ENCODE measurements at places on chromosomes 2 and 18. TPM values are rescaled to one million over a fixed set of nuclear protein-coding genes. Genes with fewer than 3 reads are reported as not detected.

The FBXO48 gene
- total RNA-seq: 0.88 TPM

- H3K27ac ChIP-seq: no peak overlapping the region
- no peaks in the 10 kb centered on the region for H3K4me1 ChIP-seq
- no peaks in the 10 kb centered on the region for H3K27me3 ChIP-seq
Observed at GRCh38 chr18:78528411-78529258, 451.0 kb upstream of the SALL3 start.

- no peaks in the 10 kb centered on the region for H3K36me3 ChIP-seq
- DNase-seq: peak; percentile 19
- no peaks in the 10 kb centered on the region for H3K27me3 ChIP-seq
- no peaks in the 10 kb centered on the region for H3K4me1 ChIP-seq
- H3K4me3 ChIP-seq: no peak overlapping the region
- H3K27ac ChIP-seq: no peak overlapping the region
Observed at GRCh38 chr2:134671513-134671912, 47.3 kb downstream of the TMEM163 start.

- H3K4me1 ChIP-seq: peaks cover 30% of the 10 kb centered on the region
- H3K36me3 ChIP-seq: no peaks in the 10 kb centered on the region
- DNase-seq: peak; percentile 76
- H3K27me3 ChIP-seq: no peaks in the 10 kb centered on the region
- no peak overlapping the region for H3K27ac ChIP-seq
Observed at GRCh38 chr2:85907671-85908157, 18.9 kb upstream of the ST3GAL5 start.

The APOB gene
- total RNA-seq: under 0.01 TPM

The HTR2B gene
- 5.3 TPM for total RNA-seq

- no peak overlapping the region for H3K27ac ChIP-seq
- no peaks in the 10 kb centered on the region for H3K27me3 ChIP-seq
- H3K4me3 ChIP-seq: no peak overlapping the region
- no peak for DNase-seq
- no peaks in the 10 kb centered on the region for H3K36me3 ChIP-seq
Observed at GRCh38 chr2:144213797-144214196, 306.1 kb downstream of the ZEB2 start.

DNA sequence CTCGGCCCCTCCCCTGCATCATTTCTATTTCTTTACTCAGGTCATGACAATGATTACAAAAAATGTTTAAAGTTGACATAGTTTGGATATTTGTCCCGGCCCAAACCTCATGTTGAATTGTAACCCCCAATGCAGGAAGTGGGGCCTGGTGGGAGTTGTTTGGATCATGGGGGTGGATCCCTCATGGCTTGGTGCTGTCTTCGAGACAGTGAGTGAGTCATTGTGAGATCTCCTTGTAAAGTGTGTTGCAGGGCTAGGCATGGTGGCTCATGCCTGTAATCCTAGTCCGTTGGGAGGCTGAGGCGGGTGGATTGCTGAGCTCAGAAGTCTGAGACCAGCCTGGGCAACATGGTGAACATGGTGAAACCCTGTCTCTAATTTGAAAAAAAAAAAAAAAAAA, 9.2 kb upstream of the MAP4K4 start:
- no peak overlapping the region for H3K27ac ChIP-seq
- H3K36me3 ChIP-seq: no peaks in the 10 kb centered on the region
- H3K4me1 ChIP-seq: peaks cover 6% of the 10 kb centered on the region

DNA sequence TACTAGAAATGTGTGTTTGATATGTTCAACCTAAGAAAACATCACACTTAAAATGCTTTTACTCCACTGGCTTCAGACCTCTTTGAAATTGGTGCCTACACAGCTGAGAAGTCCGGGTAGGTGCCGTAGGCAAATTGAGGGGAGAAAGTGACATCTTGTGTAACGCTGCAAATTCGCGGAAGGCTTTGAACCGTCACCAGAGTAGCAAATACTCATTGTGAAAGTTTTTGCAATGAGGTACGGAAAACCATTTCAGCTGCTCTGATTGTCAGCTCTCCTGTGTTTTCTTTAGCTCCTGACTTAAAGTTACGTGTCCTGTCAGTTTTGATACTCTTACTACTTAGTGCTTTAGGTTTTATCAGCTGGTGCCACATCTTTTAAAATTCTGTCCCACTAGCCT, 224.5 kb downstream of the FAM210A start:
- no peak overlapping the region for H3K27ac ChIP-seq
- peaks cover 9% of the 10 kb centered on the region for H3K4me1 ChIP-seq
- no peak overlapping the region for H3K4me3 ChIP-seq
- no peaks in the 10 kb centered on the region for H3K36me3 ChIP-seq
- peaks cover 9% of the 10 kb centered on the region for H3K27me3 ChIP-seq
- no peak for DNase-seq

The SLC20A1 gene
- total RNA-seq: 96.3 TPM

DNA sequence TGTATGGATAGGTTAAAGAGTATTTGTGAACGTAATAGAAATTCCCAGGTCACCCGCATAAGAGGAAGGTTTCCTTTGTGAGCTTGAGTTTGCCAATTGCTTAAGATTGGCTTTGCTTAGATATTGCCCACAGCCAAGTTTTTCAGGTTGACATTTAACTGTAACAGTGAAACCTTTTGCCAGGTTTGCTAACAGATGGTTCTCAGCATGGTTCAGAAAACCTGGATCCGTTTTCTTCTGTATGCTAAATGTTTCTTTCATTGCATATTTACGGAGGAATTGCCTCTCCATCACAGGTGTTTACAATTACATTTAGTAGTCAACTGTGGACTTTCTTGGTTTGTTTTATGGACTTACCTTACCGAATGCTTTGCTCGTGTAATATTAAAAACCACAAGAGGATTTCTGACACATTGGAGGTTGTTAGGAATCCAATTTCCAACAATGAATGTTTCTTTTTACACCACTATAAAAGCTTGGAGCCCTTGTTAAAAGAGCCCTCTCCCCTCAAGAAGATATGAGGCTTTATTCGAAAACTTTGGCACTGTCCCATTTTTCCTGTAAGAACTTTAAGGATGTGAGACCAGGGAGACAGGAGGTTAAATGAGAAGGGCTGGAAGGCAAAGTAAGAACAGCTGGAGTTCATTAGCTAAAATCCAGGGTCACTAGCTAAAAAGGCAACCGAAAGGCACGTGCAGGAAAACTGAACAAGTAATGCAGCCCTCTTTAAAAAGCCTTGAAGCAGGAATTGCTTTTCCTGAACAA, 7.8 kb downstream of the CDK15 start:
- no peaks in the 10 kb centered on the region for H3K4me1 ChIP-seq
- no peak overlapping the region for H3K27ac ChIP-seq
- no peaks in the 10 kb centered on the region for H3K36me3 ChIP-seq
- no peak overlapping the region for H3K4me3 ChIP-seq
